ENCODE measurements at places on chromosomes 2 and 18.

DNA sequence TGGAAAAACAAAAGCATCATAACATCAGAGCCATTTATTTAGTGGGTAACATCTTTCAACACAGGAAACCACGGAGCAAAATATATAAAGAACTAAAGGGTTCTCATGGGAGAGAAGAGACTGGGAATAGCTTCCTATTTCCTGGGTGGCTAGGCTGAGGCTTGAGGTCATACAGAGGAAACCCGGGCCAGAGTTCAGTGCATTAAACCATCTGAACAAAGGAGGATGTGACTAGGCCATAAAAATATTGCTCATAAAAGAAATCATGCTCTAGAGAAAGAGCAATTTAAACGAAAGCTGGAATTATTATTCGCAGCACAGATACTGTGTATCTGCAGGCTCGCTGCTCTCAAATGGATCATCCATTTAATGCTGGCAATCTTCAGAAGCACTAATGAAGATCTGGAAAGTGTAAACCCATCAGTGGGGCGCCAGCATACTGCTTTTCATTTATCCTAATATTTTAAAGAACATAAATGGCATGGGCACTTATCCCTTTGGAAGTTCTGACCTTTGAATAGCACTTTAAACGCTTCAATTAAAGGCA, 83.3 kb downstream of the GALNT14 start:
- DNase-seq = no peak

DNA sequence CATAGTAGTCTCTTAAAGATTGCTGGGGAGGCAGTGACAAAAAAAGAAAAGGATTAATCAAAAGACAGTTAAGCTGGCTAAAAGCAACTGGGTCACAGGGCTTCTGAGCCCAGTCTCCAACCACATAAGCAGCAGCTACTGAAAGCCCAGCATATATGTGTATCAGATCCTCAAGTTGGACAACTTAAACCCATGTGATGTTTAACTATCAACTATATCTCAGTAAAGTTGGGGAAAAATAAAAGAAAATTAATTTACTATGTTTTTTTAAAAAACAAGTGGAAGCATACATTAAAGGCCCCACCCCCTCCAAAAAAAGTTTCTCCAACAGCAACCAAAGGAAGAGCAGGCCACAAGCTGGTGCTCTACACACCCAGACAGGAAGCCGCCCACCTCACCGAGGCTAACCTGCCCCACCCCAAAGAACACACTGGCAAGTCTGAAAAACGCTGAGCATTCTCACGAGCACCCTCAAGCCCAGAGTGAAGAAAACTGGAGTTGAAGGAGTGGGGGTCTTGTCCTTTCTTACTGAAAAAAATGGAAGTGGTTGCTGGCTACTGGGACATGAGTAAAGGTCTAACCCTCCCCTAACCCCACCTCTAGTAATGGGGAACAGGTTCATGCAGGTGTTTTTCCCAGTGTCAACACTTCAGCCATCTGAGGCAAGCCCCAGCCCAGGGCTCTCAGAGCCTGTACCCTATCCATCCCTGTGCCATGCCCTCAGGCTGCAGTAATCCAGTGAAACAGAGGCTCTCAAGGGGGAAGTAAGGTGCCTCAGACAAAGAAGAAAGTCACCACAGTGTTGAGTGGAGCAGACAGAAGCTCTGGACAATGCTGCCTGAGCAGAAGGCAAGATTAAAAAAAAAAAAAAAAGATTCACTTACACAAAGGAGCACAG, 106.3 kb downstream of the GYPC start:
- DNase-seq = peak; percentile 53

GRCh38 chr2:202758604-202759003, 113.0 kb downstream of the ICA1L start:
- no peak for DNase-seq

DNA sequence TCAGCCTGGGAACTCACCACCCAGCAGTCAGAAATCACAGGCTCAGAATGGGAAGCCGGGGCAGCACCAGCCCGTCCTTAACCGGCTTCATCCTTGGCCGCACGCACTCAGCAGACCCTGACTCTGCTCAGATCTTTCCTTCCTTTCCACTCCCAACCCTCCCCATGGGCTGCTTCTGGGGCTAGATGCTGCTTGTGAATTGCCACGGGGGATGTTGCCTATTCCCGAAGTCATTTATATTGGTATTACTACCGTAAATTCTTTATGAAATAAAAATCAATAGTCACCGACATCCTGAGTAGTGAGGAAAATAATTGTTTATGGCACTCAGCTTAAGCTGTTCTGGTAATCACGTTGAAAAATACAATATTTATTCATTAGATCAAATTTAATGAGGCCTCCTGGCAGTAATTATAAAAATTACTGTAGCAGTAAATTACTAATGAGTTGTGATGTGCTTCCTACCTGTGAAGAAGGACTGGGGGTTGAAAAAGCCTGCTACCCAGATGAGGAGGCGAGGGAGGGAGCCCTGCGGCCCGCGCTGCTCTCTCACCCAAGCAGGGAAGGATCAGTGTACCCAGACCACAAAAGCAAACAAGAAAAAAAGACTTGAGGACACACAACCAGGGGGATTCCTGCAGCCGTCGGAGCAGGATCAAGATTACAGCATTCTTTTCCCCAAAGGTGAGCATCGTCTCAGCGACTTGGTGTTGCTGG, 31.5 kb downstream of the CDCA7 start:
- no peak for DNase-seq

GRCh38 chr2:101478181-101479001, 3.5 kb upstream of the RFX8 start:
- no peak for DNase-seq

GRCh38 chr2:164287056-164287455, 334.2 kb downstream of the GRB14 start:
- no peak for DNase-seq

DNA sequence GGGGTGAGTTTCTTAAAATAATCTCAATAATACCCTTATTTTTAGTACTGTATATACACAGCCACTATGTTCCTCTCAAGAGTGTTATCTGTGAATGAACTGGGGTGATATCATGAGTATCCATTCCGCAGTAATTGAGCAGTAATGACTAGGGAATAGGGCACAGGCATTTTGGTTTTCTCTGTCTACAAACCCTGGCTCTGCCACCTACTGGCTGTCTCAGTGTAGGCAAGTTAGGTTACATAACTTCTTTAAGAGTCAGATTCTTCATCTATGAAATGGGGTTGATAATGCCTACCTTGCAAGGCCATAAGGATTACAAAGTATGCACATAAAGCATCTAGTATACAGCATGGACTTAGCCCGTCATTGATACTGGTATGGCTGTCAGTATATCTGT, 555.8 kb downstream of the NRXN1 start:
- DNase-seq = no peak

DNA sequence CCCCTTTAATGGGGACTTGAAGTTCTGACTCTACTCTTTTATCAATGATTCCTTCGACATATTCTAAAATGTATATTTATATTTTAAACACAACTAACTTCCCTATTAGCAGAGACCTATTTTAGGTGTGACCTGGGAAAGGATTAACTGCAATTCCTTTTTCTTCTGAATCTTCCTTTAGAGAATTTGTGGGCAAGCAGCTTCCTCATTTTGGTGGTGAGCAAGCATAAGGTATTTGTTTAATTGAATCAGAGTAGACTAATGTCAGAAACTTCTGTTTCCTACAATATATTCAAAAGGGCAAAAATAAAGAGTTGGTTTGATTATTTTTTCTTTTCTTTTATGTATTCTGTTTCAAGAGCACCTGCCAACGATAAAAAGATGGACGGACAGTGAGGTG, 237.0 kb downstream of the IKZF2 start:
- no peak for DNase-seq

DNA sequence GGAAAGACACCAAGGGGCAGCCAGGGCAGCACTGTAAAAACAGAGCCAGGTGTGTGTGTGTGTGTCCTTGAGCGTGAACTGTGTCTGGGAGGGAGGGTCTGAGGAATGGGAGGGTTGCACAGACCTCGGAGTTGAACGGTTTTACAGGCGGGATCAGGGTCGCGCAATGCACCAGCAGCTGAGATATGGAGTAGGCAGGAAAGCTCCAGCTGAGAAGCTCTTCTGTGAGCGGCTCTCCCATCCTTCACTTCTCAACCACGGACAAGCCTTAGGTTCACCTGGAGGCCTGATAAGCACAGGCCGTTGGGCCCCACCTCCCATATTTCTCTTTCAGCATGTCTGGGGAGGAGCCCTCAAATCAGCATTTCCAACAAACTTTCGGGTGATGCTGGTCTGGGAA, 12.1 kb downstream of the SERTAD2 start:
- no peak for DNase-seq

GRCh38 chr2:88754585-88755320, 63.3 kb downstream of the RPIA start:
- no peak for DNase-seq

DNA sequence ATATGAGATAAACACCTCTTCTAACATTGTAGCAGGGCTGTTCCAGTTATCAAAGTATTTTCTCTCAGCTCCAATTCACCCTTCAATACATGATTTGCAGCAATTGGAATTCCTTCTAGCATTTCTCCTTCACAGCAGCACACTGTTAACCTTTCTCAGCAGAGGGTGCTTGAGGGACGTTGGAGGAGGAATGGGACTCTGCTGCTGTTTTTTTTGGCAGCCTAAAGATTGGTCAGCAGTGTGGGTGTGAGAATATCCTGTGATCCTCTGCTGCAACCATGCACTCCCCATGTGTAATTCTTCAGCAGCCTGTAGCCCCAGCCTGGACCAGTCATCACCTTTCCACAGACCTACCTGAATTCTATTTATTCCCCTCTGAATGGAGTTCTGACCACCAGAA, 1708.9 kb upstream of the CELF4 start:
- no peak for DNase-seq

DNA sequence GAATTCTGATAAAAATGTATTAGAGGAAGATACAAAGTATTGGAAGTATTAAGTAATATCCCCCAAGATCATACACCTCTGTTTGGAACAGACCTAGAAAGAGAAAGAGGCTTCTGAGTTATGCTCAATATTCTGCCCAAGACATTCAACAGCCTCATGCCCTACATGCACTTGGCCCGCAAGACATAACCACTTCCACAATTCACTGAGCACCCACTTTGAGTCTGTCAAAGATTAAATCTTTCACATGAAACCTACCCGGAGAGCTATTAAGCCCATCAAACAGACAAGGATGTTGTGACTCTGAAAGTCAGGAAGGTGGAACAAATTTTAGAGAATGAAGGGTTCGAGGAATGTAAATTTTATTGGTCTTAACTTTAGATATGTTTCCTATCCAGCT, 344.7 kb upstream of the SYT4 start:
- DNase-seq = no peak

DNA sequence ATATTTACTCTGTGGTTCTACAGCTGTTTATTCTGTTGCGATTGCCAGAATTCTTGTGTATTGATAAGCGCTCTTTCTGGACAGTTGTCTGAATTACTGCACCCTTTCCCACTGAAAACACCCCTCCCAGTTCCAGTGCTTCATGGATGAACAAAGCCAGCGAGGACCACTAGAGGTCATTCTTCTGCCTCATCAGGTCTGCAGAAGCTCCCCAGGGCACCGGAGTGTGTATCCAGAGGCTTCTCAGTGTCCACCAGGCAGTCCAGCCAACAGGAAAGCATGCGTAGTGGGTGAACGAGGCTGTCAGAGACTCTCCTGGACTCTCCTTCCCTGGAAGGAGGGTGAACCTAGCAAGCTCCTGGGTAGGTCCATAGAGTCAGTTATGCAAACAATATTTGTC, 40.6 kb upstream of the INHBB start:
- no peak for DNase-seq

DNA sequence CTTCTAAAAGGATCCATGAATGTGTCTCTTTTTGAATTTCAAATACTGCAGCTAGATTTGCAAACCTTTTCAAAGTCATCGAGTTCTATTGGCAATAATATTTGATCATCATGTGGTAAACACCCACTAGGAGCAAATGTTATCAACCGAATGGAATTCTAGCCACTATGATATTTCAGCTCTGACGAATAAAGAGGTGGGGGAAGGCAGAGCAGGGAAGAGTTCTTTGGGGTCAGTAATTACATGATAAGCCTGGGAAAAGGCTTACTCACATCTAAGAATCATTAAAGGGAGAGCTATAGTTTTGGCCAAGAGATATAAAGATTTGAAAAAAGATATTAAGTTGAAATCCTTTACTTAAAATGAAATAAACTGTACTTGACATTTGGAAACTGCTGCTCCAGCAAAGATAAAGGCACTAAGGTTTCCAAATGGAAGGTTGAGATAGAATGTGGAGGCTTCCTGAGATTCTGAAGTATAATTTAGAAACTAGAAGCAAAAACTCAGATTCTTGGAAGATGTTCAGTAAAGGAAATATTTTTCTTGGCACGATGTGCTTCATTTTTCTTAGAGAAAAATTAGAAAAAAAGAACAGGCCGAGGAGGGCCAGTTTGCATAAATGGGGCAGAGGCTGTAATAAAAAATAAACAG, 104.7 kb upstream of the ARHGAP28 start:
- no peak for DNase-seq

DNA sequence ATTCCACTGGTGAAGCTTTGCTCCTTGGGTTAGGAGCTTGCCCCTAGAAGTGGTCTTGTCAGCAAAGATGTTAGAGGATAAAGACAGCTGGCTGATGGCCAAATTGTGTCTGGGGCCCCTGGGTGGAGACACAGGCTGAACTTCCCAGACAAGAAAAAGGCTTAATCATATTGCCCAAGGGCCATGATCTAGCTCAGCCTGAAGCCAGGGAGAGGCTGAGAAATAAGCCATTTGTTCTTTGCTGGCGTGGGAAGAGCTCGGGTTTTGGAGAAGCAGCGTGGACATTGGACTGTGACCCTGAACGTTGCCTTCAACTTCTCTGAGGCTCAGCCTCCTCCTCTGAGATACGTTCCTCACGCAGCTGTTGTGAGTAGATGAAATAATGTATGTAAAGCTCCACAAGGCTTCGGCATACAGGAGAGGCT, 153.0 kb downstream of the ZFP36L2 start:
- no peak for DNase-seq

DNA sequence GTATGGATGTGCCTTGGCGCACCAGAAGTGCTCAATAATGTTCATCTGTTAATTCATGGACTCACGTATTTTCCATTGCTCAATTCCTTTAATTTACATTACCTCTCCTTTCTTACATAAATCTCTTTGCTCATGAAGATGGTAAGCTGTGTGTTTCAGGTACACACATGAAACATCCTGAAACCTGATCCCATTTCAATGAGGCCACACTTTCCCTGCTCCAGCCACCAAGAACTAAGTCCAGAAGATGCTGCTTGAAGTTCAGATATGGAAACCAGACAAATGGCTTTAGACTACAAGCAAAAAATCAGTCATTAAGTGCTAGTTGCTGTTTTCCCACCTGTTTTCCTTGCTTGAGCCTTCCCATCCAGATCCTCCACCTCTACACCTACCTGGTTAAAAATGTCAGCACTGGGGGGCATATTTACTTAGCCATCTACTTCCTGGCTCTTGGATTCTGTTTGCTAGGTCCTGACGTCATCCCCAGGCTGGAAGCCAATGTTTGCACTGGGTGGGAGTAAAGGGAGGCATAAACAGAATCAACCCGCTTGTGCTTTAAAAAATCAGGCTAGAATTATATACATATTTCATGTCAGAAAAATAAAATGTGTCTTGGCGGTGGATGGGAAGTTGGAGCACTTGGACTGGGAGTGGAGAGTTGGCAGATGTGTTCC, 309.7 kb downstream of the OSR1 start:
- no peak for DNase-seq
